A549 treated with CORT108297 at 1 μM for 4 hours (cell line): ENCODE measurements at places on chromosomes 5 and 9. TPM values are rescaled to one million over a fixed set of nuclear protein-coding genes. Genes with fewer than 3 reads are reported as not detected.

MRPS27 gene
- total RNA-seq, result 52.7 to 57.7 TPM (median 56.0 TPM) in 5 replicates

C9orf72 gene
- total RNA-seq, result 2.6 to 4.8 TPM (median 4.5 TPM) in 5 replicates

CDKN2B-AS1 gene
- not detected in 5 replicates for total RNA-seq

TXNDC8 gene
- total RNA-seq, result not detected in 5 replicates

PCSK5 gene
- total RNA-seq, result 0.71 to 1.1 TPM (median 0.96 TPM) in 5 replicates

GPR21 gene
- total RNA-seq, result 0.06 TPM in 1 of 5 replicates, not detected in the others

KIAA0825 gene
- 0.42 to 0.58 TPM (median 0.51 TPM) in 5 replicates for total RNA-seq

SMC5 gene
- 9.3 to 17.6 TPM (median 15.7 TPM) in 5 replicates for total RNA-seq

AGXT2 gene
- not detected in 5 replicates for total RNA-seq

IRGM gene
- total RNA-seq, result 0.07 to 0.16 TPM (median 0.09 TPM) in 4 of 5 replicates, not detected in the other

PRSS3 gene
- total RNA-seq, result 13.0 to 15.2 TPM (median 14.7 TPM) in 5 replicates

PPIC gene
- total RNA-seq, result 16.0 to 17.2 TPM (median 17.1 TPM) in 5 replicates

SAXO1 gene
- total RNA-seq, result not detected in 5 replicates

TMEM232 gene
- 0.14 to 0.46 TPM in 2 of 5 replicates, not detected in the others for total RNA-seq

MYO10 gene
- 46.5 to 64.2 TPM (median 54.8 TPM) in 5 replicates for total RNA-seq

SCGB3A2 gene
- total RNA-seq, result not detected in 5 replicates

SOWAHA gene
- total RNA-seq, result 0.09 to 0.16 TPM (median 0.14 TPM) in 5 replicates

MARVELD2 gene
- 1.9 to 3.2 TPM (median 2.2 TPM) in 5 replicates for total RNA-seq

BAAT gene
- total RNA-seq, result 0.33 to 0.60 TPM (median 0.41 TPM) in 5 replicates

CXCL14 gene
- 0.05 to 0.16 TPM (median 0.09 TPM) in 5 replicates for total RNA-seq

PKD2L2 gene
- not detected in 5 replicates for total RNA-seq

SPATA31A1 gene
- not detected in 5 replicates for total RNA-seq

MLANA gene
- not detected in 5 replicates for total RNA-seq

PSD2 gene
- total RNA-seq, result 0.02 to 0.03 TPM (median 0.03 TPM) in 4 of 5 replicates, not detected in the other

HK3 gene
- total RNA-seq, result 0.03 to 0.44 TPM (median 0.12 TPM) in 3 of 5 replicates, not detected in the others

SLC46A2 gene
- 0.02 TPM in 1 of 5 replicates, not detected in the others for total RNA-seq

PCDHGA9 gene
- 0.02 to 0.09 TPM (median 0.05 TPM) in 4 of 5 replicates, not detected in the other for total RNA-seq

RAPGEF1 gene
- 34.5 to 51.8 TPM (median 48.0 TPM) in 5 replicates for total RNA-seq

IL3 gene
- total RNA-seq, result not detected in 5 replicates

SLC6A7 gene
- total RNA-seq, result 0.02 to 0.05 TPM (median 0.03 TPM) in 4 of 5 replicates, not detected in the other

TMEM171 gene
- 4.8 to 7.5 TPM (median 6.2 TPM) in 5 replicates for total RNA-seq

ASPN gene
- total RNA-seq, result not detected in 5 replicates

EFNA5 gene
- total RNA-seq, result 17.4 to 22.3 TPM (median 21.0 TPM) in 5 replicates

CDH12 gene
- not detected in 5 replicates for total RNA-seq

GDF9 gene
- 0.18 to 0.31 TPM (median 0.21 TPM) in 5 replicates for total RNA-seq

PCDHB10 gene
- total RNA-seq, result 0.02 to 0.03 TPM in 2 of 5 replicates, not detected in the others

DNAH5 gene
- total RNA-seq, result 0.66 to 1.8 TPM (median 1.3 TPM) in 5 replicates

HINT2 gene
- 69.8 to 110 TPM (median 103 TPM) in 5 replicates for total RNA-seq

FOXD4L5 gene
- 0.03 to 0.07 TPM (median 0.04 TPM) in 3 of 5 replicates, not detected in the others for total RNA-seq

FBN2 gene
- 11.7 to 19.7 TPM (median 17.5 TPM) in 5 replicates for total RNA-seq

PCDHGB4 gene
- total RNA-seq, result 0.70 to 1.0 TPM (median 0.98 TPM) in 5 replicates

ABCA2 gene
- total RNA-seq, result 20.4 to 30.4 TPM (median 27.8 TPM) in 5 replicates

RANBP3L gene
- total RNA-seq, result not detected in 5 replicates

VCAN gene
- total RNA-seq, result 10.5 to 16.5 TPM (median 13.9 TPM) in 5 replicates

FCN1 gene
- not detected in 5 replicates for total RNA-seq
